WTC11 (cell line): ENCODE measurements at places on chromosomes 5 and 9.

- no peak for DNase-seq
Observed at GRCh38 chr9:68595868-68596267, 55.2 kb upstream of the TMEM252 start.

DNA sequence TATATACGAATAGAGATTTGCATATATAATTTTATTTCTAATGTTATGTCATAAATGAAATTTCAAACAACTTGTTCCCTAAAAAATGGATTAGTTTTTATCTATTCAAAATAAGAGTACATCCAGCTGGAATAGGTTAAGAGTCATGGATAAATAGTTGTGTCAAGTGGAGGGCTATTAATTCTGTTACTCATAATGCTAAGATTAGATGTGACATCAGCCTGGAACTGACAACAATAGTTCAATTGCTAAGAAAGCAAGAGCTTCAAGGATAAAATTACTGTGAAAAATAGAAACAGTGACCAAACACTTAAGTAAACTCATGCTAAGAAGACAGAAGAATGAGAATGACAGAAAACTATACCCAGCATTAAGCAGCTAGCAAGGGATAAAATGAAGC lies 92.2 kb upstream of the CDH9 start:
- DNase-seq, result no peak

GRCh38 chr5:36363101-36363500 lies 61.4 kb upstream of the RANBP3L start:
- peak; percentile 16 for DNase-seq

GRCh38 chr9:133099726-133100505 lies 21.1 kb downstream of the RALGDS start:
- no peak for DNase-seq

DNA sequence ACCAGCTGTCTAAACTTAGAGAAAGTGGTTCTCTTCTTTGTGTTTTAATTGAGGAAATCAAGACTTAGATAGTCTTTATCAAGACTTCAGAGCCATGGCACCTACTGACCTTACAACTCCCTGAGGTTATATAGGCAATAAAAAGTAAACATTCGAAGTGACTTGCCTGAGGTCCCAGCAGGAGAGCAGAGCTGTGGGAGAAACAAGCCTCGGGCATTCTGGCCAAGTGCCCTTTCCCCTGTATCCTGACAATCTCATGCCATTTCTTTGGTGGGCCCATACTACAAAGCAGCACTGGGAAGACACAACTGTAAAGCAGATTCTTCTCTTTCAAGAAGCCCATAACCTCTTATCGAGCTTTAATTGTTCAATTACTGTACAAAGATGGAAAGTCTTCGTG lies 23.1 kb downstream of the FREM1 start:
- DNase-seq, result no peak

- no peak for DNase-seq
Observed at GRCh38 chr5:76771705-76772405, 47.0 kb upstream of the F2RL1 start.

DNA sequence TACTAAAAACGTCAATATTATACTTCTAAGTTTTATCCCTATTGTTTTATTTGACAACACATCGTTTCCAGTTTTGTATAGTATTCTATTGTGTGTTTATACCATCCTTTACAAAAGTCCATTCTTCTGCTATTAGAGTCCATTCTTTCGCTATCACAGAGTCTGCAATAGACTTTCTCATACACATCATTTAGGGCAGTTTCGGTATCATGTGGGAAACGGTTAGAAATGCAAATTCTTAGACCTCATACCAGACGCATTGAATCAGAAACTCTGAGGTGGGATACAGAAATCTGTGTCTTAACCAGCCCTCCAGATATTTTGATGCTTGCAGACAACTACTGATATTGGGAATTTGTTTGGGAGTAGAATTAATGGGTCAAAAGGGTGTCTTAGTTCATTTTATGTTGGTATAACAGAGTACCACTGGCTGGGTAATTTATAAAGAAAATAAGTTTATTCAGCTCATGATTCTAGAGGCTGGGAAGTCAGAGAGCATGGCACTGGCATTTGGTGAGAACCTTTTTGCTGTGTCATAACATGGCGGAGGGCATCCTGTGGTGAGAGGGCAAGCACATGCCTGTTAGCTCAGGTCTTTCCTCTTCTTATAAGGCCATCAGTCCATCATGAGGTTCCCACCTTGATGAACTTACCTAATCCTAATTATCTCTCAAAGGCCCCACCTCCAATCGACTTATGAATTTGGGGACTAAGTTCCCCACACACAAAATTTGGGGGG lies 21.1 kb downstream of the CARTPT start:
- DNase-seq, result no peak

GRCh38 chr9:77807281-77807683 lies 159.2 kb upstream of the GNA14 start:
- no peak for DNase-seq

- DNase-seq, result no peak
Observed at GRCh38 chr5:67063055-67063454, 133.5 kb downstream of the CD180 start.

DNA sequence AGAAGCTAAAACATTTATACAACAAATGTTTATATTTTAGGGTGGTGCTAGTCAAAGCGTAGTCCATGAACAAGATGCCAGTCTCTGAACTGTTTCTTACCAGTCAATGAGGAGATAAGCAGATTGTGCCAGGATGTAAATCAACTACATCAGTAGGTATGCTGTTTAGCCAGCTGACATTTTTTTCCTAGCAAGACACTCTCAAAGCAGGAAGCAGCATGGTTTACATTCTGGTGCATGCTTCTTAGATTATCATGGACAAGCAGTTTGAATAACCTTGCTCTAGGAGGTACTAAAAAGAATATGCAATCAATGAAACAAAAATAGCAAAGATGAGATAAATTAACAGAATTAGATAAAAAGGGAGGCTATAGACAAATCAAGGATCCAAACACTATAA lies 17.0 kb downstream of the TICAM2 start:
- no peak for DNase-seq

- peak; percentile 3 for DNase-seq
Observed at GRCh38 chr9:93904649-93905472, 50.3 kb downstream of the BARX1 start.

DNA sequence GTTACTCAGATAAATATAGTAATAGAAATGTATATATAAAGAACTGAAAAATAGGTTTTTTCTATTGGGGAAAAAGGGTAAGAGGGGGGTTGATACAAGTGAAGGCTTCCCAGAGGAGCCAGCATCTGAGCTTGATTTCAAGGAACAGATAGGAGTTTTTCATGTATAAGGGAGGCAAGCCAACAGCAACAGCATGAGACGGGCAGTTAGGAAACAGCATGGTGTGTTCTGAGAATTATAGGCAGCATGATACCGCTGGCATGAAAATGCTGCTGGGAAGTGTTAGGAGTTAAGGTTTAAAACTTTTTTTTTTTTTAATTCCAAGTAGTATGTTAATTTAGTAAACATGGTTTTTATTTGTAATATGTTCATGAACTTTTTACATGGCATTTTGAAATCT lies 9.7 kb downstream of the CDC37L1 start:
- no peak for DNase-seq

DNA sequence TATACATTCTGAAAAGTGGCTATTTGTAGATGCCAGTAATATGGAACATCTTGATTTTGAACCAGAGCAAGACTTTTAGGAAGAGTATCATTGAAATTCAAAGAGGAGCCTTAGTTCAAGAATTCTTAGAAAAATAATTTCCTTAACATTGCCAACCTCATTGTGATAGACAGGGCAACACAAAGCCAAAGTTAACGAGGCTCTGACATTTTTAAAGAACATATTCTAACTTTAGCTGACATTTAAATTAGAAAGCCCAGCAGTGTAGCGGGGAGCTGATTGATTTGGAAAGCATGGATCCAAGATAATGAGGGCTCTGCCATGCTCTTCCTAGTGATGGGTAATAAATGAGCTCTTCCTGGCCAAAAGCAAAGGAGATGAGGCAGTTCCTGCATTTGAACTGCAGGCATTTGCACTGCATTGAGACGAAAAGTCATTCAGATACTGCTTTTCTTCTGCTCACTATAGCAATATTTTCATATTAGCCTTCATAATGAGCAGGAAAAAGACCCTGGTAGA lies 325.0 kb downstream of the ARHGEF28 start:
- no peak for DNase-seq

DNA sequence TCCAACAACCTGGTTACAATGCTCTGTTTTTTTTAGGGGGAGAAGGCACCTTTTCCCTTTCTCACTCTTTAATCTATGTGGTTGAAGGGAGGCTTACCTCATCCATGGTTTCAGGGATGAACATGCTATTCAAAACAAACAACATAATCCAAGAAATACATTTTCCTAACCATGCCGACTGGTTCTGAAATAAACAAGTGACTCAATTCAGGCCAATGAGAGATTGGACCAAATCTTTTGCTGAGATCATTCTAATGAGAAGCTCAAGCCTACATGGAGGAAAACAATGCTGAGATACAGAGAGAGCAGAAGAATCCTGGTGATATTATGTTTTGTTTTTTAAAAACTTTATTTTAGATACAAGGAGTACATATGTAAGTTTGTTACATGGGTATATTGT lies 46.8 kb upstream of the ELL2 start:
- no peak for DNase-seq

GRCh38 chr5:154481584-154482381 lies 3.8 kb upstream of the HAND1 start:
- DNase-seq, result no peak

- DNase-seq, result no peak
Observed at GRCh38 chr5:35032356-35032755, 15.4 kb downstream of the AGXT2 start.

- DNase-seq, result no peak
Observed at GRCh38 chr9:133775951-133776905, 38.1 kb upstream of the SARDH start.

- no peak for DNase-seq
Observed at GRCh38 chr5:177601577-177602457, 1.9 kb downstream of the B4GALT7 start.

GRCh38 chr5:180804129-180804618 lies 1.6 kb upstream of the MGAT1 start:
- no peak for DNase-seq

DNA sequence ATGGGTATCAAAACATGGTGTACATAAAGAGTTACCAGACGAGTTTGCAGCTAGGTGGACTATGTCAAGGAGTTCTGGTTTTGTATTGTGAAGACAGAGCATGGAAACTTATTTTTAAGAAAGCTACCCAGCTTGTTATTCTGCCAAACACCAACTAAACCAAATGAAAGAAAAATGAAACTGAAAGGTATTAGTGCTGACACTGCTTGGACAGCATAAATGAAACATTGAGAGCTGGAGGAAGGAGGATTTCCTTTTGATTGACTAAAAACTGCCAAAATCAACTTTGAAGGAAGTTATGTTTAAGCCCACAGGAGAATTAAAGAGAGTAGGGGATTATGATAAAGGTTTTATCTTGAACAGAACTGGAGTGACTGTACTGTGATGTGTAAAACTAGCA lies 766.2 kb downstream of the PTPRD start:
- no peak for DNase-seq

GRCh38 chr9:113876151-113876992 lies at the start of gene ZNF618:
TSS of gene ZNF618 (plus strand) at chr9:113876309. CDS start at chr9:113876381, 72 bp downstream.
- DNase-seq, result peak; percentile 38

GRCh38 chr5:73908846-73909245 lies 282.9 kb downstream of the ARHGEF28 start:
- no peak for DNase-seq

GRCh38 chr9:75544815-75545214 lies 345.7 kb upstream of the PCSK5 start:
- no peak for DNase-seq

DNA sequence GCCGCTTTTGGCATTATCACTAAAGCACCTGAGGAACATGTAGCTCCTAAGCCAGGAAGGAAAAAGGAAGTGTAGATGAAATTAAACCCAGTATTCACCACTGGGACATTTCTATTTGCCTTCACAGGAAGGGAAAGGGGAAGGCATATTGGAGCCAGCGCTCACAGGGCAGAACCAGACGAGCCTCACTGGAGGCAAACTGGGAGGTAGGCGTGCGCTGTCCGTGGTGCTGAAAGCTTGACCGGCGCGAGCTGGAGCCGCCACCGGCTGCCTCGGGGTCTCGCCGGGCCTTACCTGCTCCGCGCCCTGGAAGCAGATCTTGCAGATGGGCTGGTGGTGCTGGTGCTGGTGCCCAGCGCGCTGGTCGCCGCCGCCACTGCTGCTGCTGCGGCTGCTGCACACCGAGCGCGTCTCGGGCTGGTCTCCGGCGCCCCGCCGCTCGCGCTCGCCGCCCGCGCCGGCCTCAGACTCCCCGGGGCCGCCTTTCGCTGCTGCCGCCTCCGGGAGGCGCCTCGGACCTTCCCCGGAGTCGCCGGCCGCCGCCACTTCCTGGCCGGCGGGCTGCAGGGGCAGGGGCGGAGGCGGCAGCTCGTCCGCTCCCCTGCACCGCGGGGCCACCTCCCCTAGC lies 732 bp downstream of the MARCHF11 start:
- peak; percentile 96 for DNase-seq

DNA sequence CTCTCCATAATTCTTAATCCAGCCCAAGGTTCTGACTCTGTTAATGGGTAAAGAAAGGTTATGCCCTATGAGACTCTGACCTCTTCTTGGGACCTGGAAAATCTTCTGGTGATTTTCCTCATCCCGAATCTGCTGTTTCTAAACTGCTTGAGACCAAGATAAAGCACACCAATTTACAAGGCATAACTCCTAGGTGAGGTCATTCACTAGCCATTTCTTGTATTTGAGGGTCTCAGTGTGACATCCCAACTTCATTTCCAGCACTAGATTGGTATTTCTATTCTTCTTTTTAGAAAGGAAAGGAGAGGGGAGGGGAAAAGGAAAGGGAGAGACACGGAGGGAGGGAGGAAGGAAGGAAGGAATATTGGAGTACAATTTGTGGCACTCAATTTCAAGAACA lies 51.6 kb downstream of the SLC1A1 start:
- DNase-seq, result no peak

- peak; percentile 31 for DNase-seq
Observed at GRCh38 chr9:112819635-112820496, 69.3 kb downstream of the SNX30 start.

- no peak for DNase-seq
Observed at GRCh38 chr5:124036786-124037185, 524.8 kb downstream of the CSNK1G3 start.

GRCh38 chr9:98949565-98949964 lies 5.9 kb downstream of the COL15A1 start:
- DNase-seq, result no peak

DNA sequence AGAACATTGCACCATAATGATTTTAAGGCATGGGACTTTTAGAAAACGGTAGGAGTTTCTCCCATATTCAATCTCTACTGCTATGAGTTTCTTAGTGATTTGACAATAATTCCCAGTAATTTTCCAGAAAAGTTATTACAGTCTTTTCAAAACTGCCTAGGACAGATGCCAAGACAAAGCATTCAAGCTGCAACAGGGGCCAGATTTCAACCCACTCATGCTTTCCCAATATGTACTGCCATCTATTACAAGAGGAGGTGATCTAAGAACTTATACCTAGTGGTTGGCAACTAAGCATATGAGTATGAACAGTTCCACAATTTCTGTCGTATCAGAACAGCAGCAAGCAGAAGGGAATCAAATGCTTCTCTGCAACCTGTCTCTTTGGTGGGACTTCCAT lies 95.1 kb upstream of the TMED7 start:
- no peak for DNase-seq

GRCh38 chr5:150065886-150066285 lies 20.5 kb downstream of the CSF1R start:
- no peak for DNase-seq
